AG04449 (cell line): ENCODE measurements at places on chromosomes 4 and X.

GRCh38 chr4:147831551-147832171 lies 99.8 kb downstream of the ARHGAP10 start:
- peak; percentile 45 for DNase-seq

DNA sequence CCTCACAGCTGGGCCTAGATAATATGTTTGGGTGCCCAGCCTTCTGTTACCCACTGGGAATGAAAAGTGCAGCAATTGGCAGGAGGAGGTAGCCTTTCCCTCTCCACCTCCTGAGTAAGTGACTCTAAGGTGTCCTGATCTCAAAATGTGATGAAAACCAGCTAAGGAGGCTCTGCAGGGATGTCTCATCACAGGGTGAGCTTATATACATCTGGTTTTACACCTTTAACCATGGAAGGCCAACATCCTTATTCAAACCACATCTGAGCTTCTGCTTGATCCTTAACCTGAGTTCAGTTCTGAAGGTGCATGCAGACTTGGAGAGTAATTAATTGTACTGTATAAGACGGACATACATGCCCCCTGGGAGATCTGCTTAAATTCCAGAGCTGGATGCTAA lies 53.7 kb downstream of the HOPX start:
- DNase-seq = no peak

DNA sequence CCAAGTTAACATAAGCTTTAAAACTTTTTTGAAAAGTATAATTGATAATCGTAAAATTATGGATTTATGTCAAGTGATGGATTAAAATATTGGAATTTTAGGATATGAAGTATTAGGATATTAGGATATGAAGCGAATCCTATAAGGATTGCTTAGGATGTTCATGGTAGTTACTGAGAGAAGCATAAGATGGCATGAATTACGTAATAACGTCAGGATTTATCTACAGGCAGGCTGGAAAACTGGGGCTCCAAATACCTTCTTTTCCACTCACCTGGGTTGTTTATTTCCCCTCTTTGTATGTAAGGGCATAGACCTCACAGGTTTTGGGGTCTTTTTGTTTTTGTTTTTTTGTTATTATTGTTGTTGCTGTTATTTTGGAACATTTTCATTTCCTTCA lies 65.2 kb upstream of the TMEM33 start:
- DNase-seq = no peak

- DNase-seq = peak; percentile 37
These were observed 36.8 kb downstream of the CC2D2A start for GRCh38 chr4:15506464-15506863.

GRCh38 chr4:143391895-143392294 lies 55.2 kb downstream of the GAB1 start:
- DNase-seq = peak; percentile 70

DNA sequence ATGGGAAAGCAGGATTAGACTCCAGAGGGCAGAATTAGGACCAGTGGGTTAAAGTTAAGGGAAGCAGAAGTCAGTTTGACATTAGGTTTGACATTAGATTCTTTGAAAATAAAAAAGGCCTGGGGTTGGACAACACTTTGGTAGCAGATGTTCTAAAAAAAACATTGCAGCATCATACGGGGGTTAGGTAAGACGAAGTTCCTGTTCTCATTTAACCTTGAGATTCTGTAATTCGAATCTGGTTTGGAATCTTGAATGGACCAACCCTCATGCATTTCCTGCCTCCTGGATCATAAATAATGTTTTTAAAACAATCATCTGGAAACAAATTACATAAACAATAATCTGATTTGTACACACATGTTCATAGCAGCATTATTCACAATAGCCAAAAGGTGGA lies 181.0 kb downstream of the SHROOM3 start:
- no peak for DNase-seq

- DNase-seq = no peak
These were observed 95.1 kb downstream of the CDS1 start for GRCh38 chr4:84677995-84678394.
